CD4-positive, alpha-beta T cell treated with Interleukin-10 for 1 hour (primary cell): ENCODE measurements at places on chromosomes 7 and 10.

GRCh38 chr7:157500171-157500960, 163.6 kb downstream of the DNAJB6 start:
- no peak for DNase-seq

DNA sequence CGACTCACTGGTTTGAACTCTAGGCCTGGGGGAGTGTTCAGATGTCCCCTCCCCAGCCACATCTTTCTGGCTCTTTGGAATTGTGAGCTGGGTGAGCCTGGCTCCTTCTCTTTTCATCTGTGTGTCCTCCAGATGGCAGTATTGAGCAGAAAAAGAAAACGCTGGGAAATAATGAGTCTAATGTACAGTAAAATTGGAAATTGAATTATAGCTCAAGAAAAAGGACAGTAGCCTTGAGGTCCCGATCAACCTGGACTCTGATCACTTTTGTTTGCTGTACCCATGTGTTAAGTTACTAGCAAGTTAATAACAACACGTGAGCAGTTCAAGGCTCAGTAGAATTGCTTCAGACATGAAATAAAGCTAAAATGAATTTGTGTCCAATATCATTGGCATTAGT, 77.9 kb downstream of the SNX10 start:
- peak; percentile 68 for DNase-seq

DNA sequence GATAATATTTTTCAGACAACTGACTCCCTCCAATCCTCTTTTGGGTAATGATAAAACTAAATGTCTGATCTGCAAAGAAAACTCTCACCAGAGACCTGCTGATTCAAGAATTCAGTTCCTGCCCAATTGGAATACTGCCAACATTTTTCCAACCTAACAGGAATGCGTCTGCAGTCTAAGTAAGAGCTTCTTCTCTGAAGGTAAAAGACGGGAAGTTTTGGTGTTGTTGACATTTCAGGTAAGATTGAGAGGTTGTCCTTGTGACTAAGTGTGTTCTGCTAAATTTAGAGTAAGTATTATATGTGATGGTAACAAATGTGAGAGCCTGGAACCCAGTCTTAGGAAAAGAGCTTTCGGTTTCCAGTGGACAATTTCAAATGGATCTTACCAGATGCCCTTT, 17.6 kb downstream of the IFIT5 start:
- no peak for DNase-seq

- no peak for DNase-seq
These were observed 430.2 kb upstream of the MKI67 start for GRCh38 chr10:128556182-128557110.

GRCh38 chr10:77207828-77208185, 429.8 kb downstream of the KCNMA1 start:
- DNase-seq = no peak

- no peak for DNase-seq
These were observed 69.3 kb downstream of the ARHGAP22 start for GRCh38 chr10:48535416-48536155.

DNA sequence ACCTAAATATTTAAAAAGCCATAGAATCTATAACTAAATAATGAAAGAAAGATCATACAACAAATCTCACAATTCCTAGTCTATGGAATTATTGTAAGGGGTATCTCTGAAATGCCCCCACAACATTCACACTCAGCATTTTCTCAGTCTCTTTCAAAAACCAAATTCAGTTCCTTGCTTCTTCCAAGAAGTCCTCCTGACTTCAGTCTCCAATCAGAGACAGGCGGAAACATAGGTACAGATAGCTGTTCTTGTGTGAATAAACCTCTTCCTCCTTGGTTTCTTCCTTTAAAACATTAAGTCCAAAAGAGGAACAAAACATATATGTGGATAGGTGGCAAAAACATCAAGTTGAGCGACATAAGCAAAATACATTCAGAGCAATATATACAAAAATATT, 13.9 kb upstream of the FBXW4 start:
- DNase-seq = no peak

GRCh38 chr7:128932862-128933179, 4.9 kb upstream of the IRF5 start:
- DNase-seq = no peak

- no peak for DNase-seq
These were observed 114.0 kb upstream of the TCF7L2 start for GRCh38 chr10:112835944-112836451.

DNA sequence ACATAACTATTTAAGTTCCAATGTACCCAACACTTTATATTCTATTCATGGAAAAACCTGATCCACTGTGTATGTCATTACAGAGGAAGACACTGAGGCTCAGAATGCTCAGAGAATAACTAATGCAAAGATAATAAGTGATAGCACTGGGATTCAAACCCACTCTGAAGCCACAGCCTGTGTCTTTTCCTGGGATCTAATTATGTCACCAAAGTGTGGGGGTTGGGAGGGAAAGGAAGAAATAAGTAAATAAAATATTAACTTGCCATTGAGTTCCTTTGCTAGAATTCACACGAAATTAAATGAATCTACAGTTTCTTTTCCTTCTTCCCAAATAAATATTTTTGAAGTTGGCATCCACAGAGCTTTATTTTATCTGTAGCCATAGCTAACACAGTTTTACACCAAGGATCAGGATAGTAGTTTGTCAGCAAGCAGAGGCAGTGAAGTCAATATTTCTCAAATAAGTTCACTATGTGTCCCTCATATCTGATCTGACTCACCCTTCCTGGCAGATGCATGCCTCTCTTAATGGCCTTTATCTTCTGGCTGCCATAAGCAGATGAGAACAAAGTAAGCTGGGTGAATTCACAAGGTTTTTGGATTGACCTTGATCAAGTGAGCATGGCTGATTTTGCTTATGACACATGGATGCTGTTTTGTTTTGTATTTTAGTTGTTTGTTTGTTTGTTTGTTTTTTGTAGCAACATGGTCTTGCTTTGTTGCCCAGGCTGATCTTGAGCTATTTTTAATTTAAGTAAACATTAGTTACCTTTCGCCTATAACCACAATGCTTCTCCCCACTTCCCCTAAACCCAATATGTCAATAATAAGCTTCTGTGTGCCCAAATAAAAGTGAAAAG, 6.3 kb downstream of the RAPGEF5 start:
- no peak for DNase-seq

GRCh38 chr10:131810805-131811629, 89.8 kb upstream of the PPP2R2D start:
- no peak for DNase-seq

- no peak for DNase-seq
These were observed 24.3 kb upstream of the ITGB1 start for GRCh38 chr10:32982293-32982709.

DNA sequence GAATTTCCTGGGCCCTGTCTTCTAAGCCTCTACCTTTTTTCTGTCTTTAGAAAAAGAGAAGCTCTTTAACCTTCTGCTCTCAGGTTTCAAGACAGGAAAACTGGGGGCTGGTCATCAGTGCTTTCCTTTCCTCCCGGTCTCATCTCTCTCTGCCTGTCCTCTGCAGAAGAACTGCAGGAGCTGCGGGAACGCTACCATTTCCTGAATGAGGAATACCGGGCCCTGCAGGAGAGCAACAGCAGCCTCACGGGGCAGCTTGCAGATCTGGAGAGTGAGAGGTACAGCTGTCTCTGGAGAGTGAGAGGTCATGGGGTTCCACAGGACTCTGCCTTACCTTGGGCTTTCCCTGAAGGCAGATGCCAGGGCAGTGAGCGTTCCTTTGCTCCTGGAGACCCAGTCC, 12.7 kb downstream of the CCDC136 start:
- DNase-seq = no peak

DNA sequence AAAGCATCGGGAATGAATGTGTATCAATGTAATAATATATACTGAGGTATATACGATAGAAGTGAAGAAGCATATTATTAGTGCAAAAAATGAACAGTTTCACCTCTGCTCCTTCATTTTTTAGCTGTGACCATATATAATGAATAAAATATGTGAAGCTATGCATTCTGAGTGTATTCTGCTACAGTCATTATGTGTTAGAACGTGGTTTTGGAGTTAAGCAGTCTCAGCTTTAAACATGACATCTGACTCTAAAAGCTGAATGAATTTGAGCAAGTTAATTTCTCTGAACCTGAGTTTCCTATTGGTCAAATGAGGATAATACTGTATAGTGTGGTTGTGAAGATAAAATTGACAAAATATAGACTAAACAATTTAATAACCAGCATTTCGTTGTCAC, 358.1 kb downstream of the SUGCT start:
- DNase-seq = no peak

GRCh38 chr10:5609952-5610616, 56.3 kb downstream of the ASB13 start:
- no peak for DNase-seq

DNA sequence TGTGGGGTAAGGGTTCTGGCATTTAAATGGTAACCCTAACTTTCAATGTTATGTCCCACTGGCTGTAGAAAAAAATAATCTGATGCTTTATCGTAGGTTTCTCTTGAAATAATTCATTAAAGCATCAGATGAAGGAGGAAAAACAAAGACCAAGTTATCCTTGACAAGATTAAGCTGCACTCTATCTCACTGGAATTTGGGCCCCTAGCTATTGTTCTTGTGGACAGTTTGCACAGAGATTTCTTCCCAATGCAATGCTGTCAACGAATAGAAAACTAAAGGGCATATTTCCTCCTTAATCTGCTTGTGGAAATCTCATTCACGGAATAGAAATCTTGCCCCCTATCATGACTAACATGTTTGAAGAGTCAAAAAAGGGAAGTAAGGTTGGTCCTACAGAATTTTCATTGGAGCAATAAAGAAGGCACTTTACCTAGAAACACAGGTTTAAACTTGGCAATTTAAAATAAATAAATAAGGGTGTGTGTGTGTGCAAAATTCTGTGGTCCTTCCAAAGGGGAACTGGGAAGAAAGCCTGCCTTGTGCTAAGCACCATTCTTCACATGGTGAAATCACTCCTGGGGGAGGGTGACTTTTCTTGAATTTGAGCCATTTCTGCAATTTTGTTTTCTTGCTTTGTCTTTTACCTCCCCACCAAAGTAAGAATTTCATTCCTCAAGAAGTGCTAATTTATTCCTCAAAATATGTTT, 242.8 kb downstream of the GLI3 start:
- no peak for DNase-seq

DNA sequence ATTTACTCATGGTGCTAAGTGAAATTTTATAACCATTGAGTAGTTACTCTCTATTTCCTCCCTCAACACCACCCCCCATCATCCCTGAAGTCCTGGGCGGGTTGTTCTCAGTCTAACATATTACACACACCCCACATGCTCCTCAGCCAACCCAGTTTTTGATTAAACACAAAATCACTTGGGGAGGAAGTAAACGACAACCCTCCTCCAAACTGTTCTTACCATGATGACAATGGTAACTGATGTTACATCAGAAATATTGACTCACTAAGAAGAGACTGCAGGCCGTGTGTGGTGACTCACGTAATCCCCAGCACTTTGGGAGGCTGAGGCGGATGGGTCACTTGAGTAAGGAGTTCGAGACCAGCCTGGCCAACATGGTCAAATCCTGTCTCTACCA, 44.2 kb downstream of the RAB11FIP2 start:
- no peak for DNase-seq

DNA sequence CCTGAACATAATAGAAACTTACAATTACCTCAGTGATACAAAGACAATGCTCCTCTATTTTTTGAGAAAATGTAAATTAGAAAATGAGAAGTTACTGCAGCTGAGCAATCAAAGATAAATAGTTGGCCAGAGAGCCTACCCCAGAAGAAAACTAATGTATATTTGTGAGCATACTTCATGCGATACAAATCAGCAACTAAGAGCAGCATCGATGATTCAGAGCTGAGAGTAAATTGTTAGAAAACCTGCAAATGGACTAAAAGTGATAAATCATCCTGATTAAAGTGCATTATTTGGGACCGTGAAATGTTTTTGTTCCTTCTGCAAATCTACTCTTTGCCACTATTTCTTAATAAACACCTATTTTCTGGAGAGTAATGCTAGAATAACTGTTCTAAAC, 285.7 kb downstream of the PPP1R3A start:
- DNase-seq = no peak

DNA sequence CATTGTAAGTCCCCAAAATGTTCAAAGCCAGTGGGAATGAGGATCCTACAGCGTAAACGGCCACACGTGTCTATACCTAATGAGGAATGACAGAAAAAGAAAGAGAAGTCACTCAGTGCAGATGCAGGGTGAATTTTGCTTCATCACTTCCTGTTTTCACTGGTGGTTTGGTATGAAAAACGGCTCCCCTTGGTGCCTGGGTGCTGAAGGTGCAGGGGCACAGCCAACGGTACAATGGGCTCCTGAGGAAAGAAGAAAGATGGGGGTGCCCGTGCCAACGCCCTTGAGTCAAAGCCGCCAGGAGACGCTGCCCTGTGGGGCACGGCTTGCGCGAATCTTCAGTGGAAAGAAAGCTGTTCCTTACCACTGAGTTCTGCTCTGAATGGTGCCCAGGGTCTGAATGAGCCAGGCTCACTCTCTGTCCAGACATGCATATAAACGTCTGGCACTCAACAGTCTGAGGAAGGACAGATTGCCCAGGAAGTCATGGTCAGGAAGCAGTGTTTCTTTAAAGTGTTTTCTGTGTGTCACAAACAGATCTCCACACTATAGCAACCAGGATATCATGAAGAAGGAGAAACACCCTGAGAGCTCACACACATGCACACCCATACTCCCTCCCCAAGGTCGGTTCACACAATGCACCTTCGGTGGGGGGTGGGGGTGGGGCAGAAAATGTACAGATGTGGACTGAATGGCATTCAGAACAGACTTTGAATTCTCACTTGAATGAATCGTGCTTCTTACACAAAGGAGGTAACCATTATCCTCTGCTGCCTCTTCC, 105.8 kb downstream of the ELMO1 start:
- DNase-seq = peak; percentile 81

- no peak for DNase-seq
These were observed 112.5 kb downstream of the EGFR start for GRCh38 chr7:55131142-55131929.

DNA sequence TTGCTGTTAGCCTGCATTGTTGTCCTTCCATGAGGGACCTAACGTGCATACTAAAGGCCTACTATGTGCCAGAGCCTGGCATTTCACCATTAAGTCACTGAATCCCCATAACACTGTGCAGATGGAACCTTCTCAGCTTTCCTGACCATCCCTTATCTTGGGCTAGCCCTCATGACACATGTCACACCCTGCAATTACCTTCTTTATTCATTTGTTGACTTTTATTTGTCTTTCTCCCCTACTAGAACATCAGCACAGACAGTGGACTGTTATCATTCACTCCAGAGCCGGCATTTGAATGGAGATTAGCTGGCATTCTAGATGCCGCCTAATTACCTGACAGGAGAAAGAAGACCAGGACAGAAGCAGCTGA, 471.1 kb upstream of the GALNT17 start:
- no peak for DNase-seq

GRCh38 chr7:43735802-43736603, 6.7 kb upstream of the COA1 start:
- DNase-seq = no peak
